Activated naive CD8-positive, alpha-beta T cell treated with anti-CD3 and anti-CD28 coated beads for 36 hours (primary cell): ENCODE measurements at places on chromosomes 7 and 10.

DNA sequence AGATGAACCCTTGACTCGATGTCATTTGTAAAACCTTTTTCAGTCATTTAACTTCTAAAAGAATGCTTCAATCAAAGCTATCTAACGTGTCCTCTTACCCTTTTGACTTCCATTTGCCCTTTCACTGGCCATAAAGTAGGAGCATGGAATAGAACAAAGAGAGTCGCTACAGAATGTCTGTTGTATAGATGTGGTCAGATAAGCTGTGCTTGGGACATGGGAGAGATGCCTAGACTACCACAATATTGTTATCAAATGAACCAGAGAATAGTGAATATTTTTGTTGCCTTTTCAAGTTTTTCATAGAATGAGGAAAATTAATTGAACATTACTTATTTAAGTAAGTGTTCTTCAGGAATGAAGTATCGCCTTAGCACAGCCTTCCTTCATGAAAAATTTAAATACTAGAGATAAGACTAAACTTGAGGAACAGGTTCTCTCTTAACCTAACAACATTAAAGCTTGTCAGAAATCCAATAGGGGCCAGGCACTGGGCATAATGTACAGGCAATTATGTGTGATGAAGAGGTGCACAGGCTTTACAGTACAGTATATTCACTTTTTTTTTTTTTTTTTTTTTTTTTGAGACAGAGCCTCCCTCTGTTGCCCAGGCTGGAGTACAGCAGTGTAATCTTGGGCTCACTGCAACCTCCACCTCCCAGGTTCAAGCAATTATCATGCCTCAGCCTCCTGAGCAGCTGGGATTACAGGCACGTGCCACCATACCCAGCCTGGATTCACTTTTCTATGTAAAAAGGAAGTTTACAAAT is 7.5 kb upstream of the KMT2E start:
- DNase-seq, result no peak

GRCh38 chr7:75906991-75907667 is 7.8 kb upstream of the POR start:
- DNase-seq, result no peak

- DNase-seq, result no peak
These were observed 396.5 kb downstream of the ADRA2A start for GRCh38 chr10:111473361-111473760.

DNA sequence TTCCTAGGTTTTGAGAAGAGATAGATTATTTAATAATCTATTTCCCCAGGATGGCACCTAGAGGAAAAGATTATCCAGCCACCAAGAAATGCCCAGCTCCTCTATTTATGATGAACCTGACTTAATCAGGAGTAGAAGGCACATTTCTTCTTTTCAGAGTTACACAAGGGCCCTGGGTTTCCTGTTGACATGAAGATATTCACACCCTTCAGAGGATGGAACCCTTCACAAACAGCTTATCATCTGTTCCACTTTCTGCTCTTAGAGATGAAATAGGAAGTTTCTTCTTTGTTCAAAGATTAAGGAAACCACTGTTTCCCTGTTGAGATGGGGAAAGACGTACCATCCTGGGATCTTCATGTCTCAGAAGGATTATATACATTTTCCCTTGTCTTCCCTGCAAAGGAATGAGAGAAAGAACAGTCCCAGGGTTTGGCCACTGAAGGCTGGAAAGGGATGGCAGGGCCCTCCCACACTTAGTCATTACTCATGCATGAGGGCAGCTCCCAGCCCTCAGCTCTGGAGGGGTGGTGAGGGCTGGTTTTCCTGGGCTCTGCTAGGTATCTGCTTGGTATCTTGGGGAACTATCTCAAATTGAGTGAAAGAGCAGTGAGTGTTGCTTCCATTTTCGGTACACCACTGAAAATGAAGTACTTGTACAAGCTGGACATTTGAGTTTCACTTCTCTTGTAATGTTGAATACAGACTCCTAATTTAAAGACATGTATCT is 64.0 kb downstream of the MTPAP start:
- DNase-seq, result no peak

DNA sequence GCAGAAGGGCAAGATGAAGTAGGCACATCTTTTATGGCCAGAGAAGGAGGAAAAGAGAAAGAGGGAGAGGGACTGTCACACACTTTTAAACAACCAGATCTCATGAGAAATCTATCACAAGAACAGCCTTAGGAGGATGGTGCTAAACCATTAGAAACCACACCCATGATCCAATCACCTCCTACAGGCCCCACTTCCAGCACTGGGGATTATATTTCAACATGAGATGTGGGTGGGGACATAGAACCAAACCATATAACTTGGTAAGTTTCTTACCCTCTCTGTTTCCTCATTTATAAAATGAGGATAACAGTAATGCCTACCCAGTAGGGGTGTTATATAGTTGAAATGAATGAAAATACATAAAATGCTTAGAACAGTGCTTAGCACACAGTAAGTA is 66.0 kb downstream of the CHCHD3 start:
- DNase-seq, result no peak

DNA sequence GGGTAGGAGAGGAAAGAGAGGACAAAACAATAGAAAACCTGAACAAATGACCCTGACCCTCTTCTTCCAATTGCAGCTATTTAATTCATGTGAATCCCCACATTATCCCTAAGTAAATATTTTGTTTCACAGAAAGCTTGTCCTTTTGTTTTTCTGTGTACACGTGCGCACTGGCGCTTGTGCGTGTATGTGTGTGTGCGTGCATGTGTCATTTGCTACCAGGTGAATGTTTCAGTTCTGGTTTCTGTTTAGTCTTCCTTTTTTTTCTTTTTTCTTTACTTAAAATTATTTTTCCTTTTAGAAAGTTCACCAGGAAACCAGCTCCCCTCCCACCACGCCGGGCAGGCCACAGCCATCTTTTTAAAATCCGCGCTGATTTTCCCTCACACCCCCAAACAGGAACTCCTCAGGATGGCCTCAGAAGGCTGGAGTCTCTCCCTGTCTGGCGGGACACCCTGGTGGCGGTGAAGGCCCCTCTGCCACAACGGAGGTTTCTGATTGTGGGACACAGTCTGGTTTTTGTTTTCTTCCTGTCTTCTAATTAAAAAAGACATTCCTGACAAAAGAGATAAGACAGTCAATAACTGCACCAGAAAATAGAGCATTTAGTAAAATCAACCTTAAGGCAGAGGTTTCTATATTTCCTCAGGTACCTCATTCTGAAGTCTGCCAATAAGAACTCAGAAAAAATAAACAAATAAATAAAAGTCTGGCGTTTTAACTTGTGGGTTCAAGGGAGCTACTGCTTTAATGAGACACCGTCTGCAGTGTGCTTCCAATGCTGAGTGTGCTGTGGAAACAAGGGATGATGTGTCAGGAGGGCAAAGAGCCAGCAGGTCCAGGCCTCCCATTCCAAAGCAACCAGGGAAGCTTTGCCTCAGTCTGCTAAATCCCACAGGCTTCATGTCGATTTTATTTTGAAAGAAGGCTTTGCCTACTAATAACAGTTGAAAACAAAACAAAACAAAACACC is 17.4 kb downstream of the IRF5 start:
- DNase-seq, result no peak

DNA sequence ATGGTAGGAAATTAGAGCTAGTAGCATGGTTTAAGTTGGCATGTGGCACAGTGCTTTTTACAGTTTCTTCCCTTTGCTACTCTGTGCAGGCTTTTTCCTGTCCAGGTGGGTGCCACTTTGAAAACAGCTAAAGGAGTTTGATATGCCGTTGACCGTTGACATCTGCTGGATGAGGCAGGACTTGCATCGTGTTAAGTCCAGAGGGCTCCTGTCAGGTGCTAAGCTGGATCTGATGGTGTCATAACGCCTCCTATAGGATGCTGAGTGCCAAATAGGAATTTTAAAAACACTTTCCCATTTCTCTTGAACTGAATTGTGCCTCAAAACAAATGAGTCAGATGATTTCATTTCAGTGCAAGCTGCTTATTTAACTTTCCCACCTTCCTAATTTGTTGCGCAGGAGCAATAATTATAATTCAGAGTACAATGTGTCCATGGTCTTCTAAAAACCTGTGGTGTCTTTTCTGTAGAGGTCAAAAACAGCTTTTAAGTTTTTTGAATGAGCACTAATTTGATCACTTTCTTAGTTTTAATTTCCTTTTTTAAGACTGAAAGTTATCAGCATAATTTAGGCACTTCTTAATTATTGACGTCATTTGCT is 178.3 kb downstream of the CDCA7L start:
- DNase-seq, result peak; percentile 17

DNA sequence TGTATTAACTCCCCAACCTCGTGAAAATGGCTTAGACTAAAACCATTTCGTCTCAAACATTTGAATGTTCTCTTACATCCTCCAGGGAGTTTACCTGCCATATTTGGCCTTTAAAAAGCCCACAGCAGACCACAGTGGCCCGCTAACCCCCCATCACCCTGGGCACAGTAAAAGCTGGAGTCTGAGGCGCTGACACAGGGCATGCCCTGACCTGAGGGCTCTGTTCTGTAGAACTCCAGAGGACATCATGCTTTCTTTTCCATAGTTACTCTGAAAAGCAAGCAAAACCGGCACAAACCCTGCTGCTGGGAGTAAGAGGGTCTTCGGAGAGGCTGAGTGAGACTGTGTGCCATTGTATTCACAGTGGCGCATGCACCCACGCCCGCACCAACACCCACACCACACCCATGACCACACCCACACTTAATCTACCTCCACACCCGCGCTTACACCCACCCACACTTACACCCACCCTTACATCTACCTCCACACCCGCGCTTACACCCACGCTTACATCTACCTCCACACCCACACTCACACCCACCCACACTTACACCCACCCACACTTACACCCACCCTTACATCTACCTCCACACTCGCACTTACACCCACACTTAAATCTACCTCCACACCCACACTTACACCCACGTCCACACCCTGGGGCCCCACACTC is 32.1 kb downstream of the LRRC27 start:
- no peak for DNase-seq

DNA sequence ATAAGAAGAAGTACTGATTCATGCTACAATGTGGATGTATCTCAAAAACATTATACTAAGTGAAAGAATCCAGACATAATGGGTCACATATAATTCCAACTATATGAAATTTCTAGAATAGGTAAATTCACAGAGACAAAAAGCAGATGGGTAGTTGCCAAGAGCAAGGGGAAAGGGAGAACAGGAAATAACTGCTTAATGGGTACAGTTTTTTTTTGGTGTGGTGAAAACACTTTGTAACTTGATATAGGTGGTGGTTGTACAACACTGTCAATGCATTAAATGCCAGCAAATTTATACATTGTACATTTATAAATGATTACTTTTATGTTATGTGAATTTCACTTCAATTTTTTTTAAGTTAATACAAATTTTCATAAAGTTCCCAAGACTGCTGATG is 19.4 kb upstream of the LRRN3 start:
- no peak for DNase-seq

GRCh38 chr7:99203092-99203491 is 4.8 kb downstream of the KPNA7 start:
- DNase-seq, result no peak

GRCh38 chr7:78476851-78477405 is 678.4 kb downstream of the PHTF2 start:
- no peak for DNase-seq

DNA sequence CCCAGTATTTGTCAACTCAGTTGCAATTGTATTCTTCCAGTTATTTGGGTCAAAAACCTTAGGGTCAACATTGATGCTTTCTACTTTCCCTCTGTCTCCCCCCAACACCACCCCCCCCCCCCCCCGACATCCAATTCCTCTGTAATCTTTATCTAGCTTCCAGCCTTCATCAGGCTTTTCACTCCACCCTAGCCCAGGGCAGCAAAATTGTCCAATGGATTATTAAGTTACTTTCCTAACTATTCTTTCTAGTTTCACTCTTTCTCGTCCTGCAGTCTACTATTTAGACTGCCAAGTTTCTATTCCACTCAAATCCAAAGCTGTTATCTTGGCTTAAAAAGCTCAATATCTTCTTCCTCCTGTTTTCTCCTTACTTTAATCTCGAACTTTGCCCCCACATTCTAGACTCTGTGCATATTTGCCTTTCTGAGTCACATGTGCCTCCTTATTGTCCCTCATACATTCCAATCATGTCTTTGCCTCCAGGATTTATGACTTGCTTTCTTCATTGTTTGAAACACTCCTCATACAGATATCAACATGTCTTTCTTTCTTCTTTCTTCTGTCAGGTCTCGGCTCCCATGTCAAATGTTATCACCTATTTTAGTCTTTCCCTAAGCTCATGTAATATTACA is 196.6 kb upstream of the TMEM196 start:
- no peak for DNase-seq

DNA sequence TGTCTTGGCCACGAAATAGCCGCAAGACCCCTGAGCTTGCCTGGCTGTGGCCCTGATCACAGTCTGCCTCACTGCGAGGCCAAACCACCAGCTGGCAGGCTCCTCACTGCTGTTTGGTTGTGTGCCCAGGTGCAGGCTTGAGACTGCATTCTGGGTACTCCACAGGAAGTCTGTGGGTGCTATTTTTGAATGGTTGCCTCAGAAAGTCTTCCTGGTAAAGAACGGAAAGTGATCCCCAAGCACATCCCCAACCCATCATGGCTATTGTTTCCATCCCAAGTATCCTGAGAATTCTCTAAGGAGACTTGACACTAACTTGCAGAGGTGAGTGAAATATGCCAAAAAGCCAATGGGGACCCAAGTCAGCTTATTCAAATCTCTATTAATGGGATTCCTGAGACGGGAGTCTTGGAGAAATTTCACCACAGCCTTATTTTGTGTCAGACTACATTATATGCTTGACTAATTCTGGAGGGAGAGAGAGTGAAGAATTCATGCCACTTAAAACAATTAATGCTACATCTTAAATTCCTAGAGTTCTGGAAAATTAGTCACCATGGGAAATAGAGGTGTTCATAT is 170.9 kb downstream of the RAMP3 start:
- DNase-seq, result no peak

DNA sequence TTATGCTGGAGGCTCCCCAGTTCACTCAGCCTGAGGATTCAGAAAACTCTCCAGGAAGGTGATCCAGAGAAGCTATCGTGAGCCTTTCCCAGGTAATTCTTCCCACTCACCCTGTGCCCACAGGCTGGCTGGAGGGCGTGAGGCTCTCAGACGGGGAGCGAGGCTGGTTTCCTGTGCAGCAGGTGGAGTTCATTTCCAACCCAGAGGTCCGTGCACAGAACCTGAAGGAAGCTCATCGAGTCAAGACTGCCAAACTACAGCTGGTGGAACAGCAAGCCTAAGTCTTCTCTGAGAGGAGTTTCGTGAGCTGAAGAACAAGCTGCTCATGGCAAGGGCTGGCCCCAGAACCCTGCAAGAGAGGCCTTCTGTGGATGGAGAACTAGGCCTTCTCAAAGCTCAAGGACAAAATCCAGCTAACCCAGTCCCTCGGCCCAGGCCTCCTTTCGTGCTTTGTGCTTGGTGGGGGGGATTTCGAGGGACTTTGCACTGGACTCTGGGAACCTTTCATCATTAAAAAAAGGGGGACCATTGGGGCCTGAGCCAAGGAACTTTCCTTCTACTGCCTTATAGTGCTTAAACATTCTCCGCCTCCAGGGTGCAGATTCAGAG is 23.6 kb downstream of the NOBOX start:
- DNase-seq, result no peak

DNA sequence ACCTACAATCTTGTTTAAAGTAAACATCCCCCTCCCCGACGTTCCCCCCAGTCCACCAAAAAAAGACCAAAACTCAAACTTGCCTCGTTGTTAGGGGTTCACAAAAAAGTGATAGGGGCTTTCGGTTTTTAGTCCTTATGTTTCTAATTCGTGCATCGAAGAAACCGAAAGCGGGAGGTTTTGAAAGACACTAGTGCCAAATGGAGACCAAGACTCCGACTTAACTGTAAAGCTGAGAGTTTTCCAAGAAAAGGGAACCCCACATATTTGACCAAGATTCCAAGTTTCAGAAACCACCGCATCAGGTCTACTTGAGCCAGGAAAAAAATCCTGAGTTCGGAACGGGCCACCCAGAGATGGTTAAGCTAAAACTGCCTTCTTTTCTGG is 534 bp downstream of the PSMA2 start:
- no peak for DNase-seq
